Trophoblast cell (in vitro differentiated cells and primary cell): ENCODE measurements at places on chromosomes 7 and 10.

DNA sequence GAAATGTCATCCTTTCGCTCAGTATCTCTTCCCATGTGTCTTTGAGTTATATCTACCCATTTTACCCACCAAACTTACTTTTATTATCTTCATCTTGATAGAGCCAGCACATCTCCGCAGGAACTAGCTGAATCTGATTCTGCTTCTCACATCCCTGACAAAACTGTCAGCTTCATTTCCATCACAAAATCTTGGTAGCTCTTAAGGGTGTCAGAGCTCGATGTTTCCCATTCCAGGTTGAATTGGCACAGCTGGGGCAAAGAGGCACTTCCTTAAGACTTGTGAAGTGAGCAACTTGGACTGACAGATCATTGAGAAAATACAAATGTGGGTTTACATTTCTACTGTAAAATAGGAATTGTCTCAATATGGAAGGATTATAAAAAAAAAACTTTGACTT lies 434.5 kb downstream of the SUGCT start:
- no peak for DNase-seq

DNA sequence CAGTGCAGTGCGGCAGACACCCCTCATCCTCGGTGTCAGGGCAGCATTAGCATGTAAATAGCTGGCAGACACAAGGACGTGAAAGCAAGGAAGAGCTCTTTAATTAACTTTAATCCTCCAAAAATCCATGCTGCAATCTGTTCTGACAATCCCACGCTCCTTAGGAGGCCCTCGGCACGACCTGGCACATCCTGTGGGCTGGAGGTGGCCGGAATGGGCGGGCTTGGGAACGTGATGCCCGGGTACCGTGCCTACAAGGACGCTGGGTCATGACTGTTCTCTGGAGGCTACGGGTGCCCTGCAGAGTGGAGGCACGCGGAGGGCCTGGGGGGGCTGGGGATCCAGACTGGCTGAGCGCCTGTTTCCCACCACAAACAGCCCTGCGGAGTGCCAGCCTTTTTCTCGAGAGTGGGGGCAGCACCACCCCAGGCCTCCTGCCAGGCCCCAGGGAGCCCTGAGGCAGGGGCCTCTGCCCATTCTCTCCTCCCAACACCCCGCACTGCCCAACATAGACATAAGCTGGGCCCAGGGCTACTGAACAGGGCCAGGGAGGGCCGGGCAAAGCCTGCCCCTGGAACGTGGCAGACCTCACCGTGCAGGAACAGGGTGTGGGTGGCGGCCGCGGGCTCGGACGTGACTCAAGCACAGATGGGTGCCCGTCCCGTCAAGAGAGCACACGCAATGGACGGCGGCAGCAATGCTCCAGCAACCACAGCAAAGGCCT lies 189.3 kb downstream of the MAD1L1 start:
- DNase-seq, result no peak

DNA sequence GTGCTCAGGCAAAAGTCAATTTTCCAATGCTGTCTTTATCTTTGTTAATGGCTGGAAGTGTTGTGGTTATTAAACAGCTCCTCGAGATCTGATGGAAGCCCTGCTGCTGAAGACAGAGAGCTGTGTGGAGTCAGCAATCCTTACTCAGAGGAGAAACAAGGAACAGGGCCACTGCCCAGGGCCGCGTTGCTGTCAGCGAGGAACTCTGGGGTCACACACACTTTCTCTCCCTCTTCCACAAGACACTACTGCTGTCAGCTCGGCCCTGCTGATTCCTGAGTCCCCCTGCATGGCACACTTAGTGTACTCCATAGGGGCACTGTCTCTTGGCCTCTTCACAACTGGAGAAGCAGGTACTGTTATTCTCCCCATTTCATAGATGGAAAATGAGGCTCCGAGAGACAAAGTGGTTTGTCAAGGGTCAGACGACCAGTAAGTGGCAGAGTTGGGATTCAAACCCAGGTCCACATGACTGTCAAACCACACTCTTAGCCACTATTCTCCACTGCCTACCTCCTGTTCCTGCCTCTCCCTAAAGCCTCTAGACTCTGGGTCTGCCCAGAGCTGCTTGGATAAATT lies 29.3 kb upstream of the PDCD4 start:
- no peak for DNase-seq

DNA sequence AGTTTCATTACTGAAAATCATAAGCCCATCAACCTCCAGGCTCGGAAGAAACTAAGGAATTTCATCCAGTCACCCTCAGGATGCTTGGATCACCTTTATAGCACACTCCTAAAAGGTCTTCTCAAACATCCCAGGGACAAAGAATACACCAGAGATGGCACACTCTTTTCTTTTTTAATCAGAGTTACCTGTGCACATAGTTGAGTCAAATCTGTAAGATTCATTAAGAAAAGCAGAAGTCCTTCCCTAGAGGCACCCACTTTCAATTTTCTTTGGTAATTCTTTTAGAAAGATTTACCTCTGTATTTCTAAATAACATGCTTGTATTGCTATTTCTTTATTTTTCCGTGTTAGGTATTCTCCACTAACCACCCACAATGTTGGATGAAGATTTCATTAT lies 50.6 kb upstream of the IL6 start:
- DNase-seq, result no peak

DNA sequence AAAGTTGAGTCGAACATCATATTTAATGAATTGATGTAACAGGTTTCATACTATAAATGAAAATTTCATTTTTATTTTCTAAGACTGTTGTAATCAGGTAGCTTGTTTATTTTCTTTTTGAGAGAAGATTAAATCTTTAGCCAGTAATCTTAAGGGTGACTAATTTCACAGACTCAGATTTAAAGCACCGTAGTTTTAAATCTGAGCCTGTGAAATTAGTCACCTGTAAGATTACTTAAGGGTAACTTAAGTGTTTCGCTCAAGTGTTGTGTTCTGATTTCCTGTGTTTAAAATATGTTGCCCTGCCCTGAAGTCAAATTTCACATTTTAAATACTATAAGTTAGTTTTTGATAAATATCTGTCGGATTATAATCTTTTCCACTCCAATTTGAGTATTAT lies 35.8 kb upstream of the TMEM236 start:
- no peak for DNase-seq

- no peak for DNase-seq
Observed at GRCh38 chr10:81875467-81876252, 666 bp downstream of the NRG3 start.

DNA sequence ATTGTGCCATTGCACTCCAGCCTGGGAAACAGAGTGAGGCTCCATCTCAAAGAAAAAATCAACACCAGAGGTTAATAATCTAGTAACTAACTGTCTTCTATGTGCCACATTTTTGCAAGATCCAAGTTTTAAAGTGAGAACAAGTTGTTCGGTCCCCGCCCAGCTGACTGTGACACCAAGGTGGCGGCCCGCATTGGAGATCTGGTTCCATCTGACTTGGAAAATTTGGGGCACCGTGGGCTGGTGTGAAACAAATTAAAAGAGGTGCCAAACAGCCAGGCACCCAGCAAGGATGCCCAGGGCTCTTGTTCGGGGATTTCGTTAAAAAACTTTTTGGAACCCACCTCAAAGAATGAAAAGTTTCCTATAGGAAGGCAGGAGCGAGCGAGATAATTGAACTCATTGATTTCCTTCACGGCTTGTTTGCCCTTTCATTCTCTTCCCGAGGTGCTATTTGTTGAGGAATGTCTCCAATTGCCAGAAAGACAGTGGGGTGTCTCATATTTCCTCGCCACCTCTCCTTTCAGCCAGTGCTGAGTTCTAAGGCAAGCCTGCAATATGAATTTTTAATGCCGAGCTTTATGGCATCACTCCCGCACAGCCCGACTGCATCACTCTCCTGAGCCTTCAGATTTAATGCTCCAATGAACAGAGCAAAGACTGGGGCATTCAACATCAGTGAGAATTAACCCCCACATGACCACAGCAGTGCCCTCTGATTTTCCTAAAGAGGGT lies 156.9 kb upstream of the SH2B2 start:
- DNase-seq, result no peak

- DNase-seq, result no peak
Observed at GRCh38 chr10:88530629-88531391, 52.3 kb downstream of the RNLS start.

- DNase-seq, result no peak
Observed at GRCh38 chr10:1377740-1378397, 321.7 kb downstream of the WDR37 start.

- no peak for DNase-seq
Observed at GRCh38 chr7:2480070-2480408, 3.8 kb upstream of the GRIFIN start.

- DNase-seq, result peak; percentile 43
Observed at GRCh38 chr7:150373049-150373801, 4.6 kb downstream of the REPIN1 start.

GRCh38 chr7:66152371-66153191 lies 37.9 kb downstream of the CRCP start:
- DNase-seq, result no peak

- DNase-seq, result no peak
Observed at GRCh38 chr10:71068861-71069271, 143.5 kb upstream of the UNC5B start.

GRCh38 chr7:105020926-105021325 lies 6.9 kb downstream of the KMT2E start:
- DNase-seq, result no peak

- no peak for DNase-seq
Observed at GRCh38 chr7:137036768-137037167, 168.3 kb downstream of the CHRM2 start.

DNA sequence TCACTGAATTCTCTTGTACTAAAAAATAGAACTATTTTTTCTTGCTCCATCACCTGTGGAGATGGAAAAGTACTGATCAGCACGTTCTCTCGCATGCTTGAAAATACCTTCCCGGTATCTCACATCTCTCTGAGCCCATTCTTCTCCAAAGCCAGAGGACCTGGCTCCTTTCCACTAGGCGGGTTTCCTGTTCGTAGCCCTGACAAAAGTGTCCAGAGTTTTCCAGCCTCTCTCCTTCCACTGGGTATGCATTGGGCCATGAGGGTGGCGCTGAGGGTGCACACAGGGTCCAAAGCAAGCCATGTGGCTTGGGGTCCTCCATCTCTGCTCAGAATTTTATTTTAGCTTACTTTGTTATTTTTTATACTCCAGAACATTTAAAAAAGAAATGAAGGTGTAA lies 16.3 kb upstream of the SRGN start:
- no peak for DNase-seq

DNA sequence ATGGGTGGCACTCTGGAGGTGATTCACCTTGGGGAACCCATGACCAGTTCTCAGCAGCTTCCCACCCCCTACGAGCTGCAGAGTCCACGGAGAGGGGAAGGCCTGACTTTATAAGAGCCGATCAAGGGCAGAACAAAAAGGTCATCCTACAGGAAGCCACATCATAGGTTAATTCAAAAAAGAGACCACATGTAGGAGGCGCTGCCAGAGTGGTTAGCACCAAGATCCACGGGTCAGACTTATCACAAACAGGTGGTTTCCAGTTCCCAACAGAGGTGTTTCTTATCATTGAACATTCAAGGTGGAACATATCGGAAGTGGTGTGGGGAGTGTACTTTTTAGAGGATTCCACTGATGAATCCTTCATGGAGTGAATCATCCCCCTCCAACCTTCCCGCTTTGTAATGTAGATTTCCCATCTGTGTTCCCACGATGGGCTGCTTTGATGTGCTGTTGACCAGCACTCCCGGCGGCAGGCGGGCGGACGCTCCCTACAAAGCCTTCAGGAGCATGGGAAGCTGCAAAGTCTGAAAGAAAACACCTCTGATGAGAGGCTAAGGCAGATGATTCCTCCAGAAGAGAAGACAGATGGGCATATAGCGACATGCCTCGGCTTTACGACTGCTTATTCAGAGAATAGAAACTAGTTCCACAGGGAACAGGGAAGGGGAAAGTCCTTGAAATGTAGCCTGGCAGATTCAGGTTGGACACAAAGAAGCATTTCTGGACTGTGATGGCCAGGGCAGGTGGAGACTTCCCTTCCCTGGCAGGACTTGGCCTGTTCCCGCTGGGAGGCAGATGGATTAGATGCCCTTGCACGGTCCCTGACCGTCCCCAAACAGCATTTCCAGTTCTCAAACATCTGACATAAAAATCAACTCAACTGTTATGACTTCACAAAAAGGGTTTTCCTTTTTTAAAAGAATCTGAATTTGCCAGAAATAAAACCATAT lies 66.5 kb downstream of the AFAP1L2 start:
- no peak for DNase-seq

GRCh38 chr7:154892459-154892858 lies 110.5 kb downstream of the PAXIP1 start:
- DNase-seq, result no peak

DNA sequence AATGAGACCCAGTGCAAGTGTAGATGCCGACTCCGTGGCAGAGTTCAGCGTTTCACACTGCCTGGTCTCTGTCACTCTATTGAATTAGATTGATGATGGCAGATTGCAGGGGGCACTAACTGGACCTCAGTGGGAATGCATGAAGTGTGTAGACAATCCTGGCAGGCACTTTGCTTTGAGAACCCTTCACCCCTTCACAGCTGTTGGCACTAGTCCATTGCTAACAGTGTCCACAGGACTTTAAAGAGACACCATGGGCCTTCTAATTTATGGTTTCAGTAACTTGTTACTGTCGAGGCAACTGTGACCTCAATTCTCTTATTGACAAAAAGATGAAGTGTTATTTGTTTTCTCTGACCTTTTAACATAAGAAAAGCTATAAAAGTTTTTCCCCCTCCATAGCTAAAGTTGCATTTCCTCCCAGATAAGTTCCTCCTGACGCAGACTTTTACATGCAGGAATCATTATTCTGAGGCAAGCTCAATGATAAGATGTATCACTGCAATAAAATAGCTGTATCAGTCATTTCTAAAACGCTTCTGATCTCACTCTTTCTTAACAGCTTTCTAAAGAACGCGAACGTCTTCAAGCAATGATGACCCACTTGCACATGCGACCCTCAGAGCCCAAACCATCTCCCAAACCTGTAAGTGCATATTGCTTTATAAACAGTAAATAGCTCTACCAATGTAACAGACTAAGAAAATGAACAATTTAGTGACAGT lies 238.9 kb downstream of the FOXP2 start:
- DNase-seq, result no peak

DNA sequence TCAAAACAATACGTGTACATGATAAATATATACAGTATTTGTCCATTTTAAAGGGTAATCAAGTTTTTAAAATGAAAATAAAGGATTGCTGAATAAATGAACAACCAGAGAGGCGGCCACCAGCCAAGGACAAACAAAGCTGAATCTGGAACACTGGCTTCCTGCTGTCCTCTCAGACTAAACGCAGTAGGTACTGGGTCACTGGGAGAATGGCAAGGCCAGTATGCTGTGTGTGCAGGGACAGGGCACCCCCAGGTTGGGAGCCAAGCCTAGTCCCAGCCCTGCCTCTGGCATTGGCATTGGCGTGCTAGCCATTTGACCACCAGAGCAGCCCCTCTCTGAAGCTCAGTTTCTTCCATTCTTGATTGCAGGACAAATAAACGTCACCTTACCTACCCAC lies 33.8 kb downstream of the DLG5 start:
- no peak for DNase-seq

GRCh38 chr10:46525177-46525823 lies 31.2 kb downstream of the GPRIN2 start:
- peak; percentile 61 for DNase-seq
